ENCODE measurements at places on chromosomes 7 and 10.
A peak's percentile ranks its signal among the peaks of the same experiment; 100 is the strongest.

DNA sequence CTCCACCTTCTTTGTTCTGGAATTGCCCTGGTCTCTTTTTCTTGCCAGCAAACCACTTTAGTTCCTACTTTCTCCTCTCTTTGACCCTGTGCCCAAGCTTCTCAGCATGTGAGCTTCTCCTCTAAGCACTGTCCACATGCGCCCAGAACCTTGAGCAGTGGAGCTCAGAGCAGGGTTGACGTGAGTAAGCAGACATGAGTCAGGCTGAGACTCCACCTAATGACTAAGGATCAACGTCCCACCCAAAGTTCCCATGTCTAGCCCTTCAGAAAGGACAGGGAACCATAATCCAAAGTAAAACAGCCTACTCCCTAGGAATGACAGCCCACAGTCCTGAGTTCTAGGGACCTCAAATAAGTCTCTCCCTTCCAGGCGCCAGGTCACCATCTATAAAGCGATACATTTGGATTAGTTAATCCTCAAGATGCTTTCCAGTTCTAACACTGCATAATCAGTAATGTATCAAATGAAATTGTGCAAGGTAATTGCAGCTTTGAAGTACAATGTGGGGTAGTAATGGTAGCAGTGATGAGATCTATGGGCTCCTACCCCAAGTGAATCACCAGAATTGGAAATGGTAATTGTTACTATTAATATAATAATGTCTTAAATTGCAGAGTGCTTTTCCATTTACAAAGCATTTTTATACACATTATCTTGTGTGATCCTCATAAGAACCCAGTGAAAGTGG, 44.5 kb downstream of the KCNMA1 start:
- no peak for DNase-seq

GRCh38 chr7:55034776-55035175, 16.0 kb downstream of the EGFR start:
- no peak for DNase-seq

DNA sequence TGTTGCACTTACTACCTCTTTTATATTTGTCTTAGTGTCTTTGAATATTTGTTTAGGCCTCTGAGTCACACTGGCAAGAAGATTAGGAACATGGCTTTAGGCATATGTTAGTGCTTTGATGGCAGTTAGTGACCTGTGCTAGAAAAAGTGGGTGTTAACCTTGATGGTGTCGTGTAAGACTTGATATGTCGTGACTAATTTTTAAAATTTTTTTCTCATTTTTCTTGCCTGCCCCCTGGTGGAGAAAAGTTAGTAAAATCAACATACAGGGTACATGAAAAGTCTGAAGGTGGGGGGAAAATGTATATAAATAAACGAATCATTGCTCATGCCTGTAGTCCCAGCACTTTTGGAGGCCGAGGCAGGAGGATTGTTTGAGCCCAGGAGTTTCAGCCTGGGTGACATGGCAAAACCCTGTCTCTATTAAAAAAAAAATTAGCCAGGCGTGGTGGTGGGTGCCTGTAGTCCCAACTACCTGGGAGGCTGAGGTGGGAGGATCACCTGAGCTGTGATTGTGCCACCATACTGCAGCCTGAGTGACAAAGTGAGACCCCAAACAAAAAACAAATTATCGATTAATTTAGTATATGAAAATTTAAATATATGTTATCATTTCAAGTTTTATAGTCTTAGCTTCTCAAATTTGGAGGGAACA, 44.6 kb downstream of the TAX1BP1 start:
- peak; percentile 36 for DNase-seq

DNA sequence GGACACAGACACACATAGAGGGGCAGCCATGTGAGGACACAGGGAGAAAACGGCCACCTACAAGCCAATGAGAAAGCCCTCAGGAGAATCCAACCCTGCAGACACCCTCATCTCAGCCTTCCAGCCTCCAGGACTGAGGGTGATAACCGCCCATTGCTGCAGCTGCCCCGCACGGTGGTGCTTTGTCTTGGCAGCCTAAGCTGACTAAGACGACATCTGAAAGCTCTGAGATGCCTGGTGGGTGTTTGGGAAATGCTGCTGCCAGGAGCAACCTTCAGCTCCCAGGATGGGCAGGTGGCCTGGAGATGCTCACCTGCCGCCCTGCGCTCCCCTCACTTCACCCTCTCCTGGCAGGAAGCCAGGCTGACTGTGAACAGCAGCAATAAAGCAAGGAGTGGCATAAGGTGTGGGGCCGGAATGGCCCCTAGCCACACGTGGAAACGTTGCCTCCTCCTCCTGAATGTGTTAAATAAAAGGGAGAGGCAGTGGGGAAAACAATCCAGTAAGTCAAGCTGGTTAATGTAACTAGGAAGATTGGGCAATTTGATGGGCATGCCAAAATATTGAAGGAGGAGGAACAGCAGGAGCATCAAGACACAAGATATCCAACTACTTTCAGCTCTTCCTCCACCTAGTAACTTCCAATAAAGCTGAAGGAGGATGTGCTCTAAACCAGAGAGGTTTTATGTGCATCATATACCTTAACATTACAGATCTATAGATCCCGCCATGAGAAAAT, 121.5 kb downstream of the TNS3 start:
- DNase-seq: no peak

- DNase-seq: no peak
Measured at GRCh38 chr10:75565286-75566251, 134.1 kb downstream of the LRMDA start.

Data from naive thymus-derived CD4-positive, alpha-beta T cell (primary cell).